Lung (tissue), 17 donors: ENCODE measurements at places on chromosomes 11 and 22. TPM values are rescaled to one million over a fixed set of nuclear protein-coding genes. Genes with fewer than 3 reads are reported as not detected.

DNA sequence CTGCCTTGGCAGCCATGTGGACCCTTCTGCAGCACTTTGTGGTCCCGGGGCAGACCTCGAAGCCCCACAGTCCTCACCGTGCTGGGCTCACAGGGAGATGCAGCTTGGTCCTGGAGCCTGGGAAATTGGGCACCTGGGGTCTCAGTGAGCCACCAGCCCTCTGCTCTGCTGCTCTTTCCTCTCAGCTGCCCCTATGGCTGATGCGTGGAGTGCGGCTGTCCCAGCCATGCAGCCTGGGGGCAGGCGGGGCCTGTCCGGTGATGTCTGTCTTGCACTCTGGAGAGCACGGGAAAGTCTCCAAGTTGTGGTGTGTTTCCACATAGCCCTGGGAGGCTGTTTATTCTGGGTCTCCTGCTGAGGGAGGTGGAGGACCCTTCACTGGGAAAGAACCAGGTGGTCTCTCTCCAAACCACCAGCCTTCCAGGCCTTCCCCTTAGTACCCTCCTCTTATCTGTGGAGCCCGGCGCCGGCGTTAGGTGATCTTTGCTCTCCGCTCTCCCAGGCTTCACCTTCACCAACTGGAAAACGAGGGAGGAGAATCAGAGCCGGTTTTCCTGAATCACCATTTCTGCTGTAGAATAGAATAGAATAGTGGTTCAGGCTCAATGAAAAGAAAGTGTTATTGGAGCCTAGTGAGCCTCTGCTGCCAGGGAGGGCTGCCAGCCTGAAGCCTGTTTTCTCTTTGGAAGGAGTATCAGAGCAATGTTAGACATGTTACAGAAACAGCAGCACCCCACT is 41.2 kb upstream of the GRAMD4 start:
- peak; percentile 82 for DNase-seq

- DNase-seq, result peak; percentile 79
Observed at GRCh38 chr11:16603890-16604793, 134.3 kb upstream of the C11orf58 start.

Gene CABP4
- polyA plus RNA-seq, result 2.5 TPM

DNA sequence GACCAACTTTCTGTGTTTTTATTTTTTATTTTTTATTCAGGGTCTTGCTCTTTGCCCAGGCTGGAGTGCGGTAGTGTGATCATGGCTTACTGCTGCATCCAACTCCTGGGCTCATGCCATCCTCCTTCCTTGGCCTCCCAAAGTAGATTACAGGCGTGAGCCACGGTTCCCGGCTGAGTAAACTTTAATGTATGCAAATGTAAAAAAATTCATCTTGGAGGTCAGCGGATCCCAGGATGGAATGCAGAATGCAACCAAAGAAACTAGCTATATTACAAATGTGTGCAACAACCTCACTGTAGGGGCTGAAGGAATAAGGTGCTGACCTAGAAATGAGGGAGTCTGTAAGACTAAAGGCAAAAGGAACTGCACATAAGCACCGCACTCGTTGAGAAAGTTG is 6.2 kb upstream of the CDK2AP2 start:
- no peak for DNase-seq

- no peak for DNase-seq
Observed at GRCh38 chr22:48523091-48523490, 1304.6 kb downstream of the BRD1 start.

DNA sequence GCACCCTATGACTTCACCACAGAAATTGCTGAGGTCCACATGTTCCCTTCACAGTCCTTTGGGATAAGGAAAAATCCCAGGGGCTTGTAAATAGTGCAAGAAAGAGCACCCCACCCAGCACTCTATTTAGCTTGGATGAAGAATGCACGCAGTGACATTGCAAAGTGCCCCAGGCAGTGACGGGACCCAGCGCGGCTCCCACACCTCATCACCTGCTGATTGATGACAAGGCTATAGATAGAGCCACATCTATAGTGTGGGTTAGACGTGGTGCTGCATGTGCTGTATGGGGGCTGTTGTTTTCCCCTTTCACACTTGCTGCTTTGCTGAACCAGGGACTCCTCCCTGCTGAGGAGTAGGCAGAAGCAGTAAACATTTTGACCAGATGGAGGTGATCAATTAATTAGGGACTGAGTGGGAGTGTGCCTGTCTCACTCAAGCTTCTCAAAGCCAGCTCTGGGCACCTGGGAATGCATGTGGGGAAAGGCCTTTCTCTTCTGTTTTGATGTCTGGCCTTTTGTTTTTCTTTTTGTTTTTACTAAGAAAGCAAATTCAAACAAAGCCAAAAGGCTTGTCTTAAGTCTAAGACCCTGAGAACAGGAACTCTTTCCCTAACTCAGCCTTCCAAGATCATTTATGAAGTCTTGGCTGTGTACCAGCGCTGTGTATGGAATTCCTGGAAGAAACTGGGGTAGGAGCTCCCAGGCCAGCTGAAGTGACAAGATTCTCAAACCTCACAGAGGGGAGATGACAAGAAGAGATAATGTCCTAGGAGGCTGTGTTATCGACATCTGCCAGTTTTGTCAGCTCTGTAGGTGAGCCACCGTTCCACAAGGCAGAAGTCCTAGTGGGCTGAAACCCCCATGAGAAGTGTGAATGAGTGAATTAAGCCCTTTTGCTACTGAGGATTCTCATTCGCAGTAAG is 219.7 kb downstream of the BARX2 start:
- DNase-seq, result no peak

GRCh38 chr11:103988595-103988969 is 47.9 kb upstream of the DDI1 start:
- DNase-seq, result no peak

DNA sequence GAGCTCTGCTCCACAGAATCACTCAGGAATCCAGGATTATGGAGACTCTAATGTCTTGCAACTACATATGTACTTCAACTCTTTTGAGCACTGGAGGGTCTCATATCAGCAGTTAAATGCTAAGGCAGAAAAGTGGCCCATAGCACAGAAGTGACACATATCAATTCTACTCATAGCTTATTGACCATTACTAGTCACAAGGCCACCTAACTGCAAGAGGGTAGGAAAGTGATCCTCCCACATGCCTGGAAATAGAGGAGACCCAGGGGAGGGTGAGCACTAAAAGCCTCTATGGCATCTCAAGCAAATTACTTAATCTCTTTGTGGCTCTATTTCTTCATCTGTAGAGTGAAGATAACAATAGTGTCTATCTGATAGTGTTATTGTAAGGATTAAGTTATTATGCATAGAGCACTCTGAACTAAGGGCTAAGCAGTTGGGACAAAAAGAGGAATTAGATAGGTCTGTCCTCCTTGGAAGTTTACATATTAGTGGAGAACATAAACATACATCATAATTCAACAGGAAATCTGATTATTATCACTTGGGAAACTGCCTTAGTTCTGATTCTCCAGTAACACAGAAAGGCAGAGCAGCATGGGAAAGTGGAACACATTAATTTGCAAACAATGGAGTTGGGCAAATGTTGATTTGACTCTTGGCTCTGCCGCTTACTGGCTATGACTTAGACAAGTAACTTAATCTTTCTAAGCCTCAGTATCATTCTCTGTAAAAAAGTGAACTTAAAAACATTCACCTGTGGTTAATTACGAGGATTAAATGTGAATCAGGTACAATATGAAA is 25.1 kb upstream of the USP47 start:
- DNase-seq, result no peak

- no peak for DNase-seq
Observed at GRCh38 chr22:43363315-43364168, 20.4 kb upstream of the SCUBE1 start.

- no peak for DNase-seq
Observed at GRCh38 chr11:11332141-11332710, 20.8 kb downstream of the CSNK2A3 start.

DNA sequence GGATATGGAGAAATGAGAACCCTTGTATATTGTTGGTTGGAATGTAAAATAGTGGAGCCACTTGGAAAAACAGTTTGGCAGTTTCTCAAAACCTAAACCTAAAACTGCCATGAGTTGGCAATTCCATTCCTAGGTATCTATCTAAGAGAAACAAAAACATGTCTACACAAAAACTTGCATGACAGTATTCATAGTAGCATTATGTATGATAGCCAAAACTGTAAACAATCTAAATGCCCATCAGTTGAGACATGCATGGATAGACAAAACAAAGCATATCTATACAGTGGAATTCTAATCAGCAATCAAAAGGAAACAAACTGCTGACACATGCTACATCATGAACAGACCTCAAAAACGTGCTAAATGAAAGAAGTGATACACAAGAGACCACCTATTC is 34.9 kb downstream of the TRAF6 start:
- DNase-seq, result no peak

DNA sequence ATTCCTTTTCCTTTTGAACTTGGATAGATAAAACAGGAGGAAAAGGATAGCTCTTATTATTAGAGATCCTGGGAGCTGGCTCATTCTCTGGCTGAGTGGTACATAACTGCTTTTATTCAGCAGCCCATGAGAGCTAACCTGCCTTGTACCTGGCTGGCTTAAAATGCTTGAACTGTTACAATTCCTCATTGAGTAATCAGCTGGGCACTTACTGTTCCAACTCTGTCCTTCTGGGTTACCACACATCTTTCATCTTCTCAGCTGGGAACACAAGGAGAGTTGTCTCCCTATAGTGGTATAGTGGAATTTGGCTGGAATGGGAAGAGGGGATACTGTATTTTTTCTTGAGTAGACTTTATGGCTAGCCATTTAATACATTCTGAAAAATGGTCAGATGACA is 39.8 kb upstream of the SPTBN2 start:
- no peak for DNase-seq

Gene RAG2
- polyA plus RNA-seq, result not detected

- no peak for DNase-seq
Observed at GRCh38 chr22:31222736-31223135, 10.6 kb downstream of the LIMK2 start.

DNA sequence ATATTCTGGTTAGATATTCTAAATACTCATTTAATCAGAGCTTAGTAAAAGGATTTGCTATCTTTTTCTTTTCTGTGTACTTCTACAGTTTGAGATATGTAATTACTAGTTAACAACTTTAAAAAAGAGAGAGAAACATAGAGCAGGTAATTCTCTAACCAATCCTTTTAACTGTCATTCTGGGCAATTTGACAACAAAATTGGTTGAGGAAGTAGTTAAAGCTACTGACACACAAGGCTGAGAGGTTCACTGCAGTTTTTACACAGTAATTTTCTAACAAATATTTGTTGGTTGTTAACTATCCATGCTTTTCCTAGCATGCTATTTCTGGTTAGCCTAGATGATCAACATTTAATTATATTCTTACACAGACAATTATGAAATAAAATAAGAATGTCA is 3.6 kb downstream of the SOX6 start:
- no peak for DNase-seq

DNA sequence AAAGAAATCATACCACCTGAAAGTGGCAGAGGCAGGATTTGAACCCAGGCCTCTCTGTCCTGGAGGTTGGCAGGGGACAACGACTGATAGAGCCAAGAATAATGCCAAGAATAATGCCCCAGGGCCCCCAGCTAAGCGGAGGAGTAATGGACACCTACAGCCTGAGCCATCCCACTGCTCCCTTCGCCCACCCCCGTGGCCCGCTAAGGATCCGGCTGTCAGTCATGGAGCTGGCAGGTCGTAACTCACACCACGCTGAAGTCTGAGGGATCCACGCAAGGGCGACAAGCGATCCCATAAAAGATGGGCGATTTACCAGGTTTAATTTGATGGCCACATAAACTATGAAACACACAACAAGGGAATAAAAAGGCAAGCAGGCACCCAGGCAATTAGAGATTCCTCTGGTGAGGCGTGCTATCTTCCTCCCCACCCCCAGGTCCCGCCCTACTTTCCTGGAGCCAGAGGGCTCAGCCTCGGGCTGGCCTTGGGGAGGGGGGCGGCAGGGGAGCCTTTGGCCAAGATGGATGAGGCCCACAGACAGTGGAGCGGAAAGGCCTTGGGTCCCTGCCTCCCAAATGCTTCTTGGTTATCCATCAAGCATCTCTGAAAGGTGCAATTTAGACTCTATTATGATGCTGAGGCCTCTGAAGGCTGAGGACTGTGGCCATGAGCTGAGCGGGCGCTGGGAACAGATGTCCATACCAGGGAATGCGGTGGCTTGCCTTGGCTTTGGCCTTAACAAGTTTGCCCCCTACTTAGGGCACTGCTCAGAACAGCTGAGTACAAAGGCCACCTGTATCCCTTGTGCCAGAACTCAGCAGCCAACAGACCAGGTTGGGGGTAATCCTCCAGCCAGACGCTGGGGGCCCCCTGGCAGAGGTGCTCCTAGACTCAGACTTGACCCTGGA is 55.2 kb downstream of the MACROD1 start:
- no peak for DNase-seq

GRCh38 chr11:27390318-27391295 is 27.6 kb upstream of the CCDC34 start:
- no peak for DNase-seq

Gene SCUBE2
- polyA plus RNA-seq, result 4.2 TPM

- no peak for DNase-seq
Observed at GRCh38 chr11:122096272-122097112, 19.5 kb downstream of the BLID start.

DNA sequence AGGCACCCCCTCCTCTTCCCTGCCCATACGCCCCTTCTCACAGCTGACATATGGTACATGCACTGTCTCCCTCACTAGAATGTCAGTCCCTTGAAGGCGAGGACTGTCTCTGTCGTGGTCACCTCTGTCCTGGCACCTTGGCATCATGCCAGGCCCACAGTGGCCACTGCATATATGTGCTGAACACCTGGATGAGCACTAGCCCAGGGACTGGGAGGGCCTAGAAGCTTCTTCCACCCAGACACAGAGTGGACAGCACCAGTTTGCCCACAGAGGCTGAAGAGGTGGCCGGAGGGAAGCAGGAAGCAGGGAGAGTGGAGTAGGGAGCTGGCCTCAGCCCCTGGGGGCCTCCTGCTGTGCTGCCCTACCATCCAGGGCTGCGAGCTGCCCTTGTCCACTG is 28.6 kb downstream of the VPS37C start:
- DNase-seq, result no peak

DNA sequence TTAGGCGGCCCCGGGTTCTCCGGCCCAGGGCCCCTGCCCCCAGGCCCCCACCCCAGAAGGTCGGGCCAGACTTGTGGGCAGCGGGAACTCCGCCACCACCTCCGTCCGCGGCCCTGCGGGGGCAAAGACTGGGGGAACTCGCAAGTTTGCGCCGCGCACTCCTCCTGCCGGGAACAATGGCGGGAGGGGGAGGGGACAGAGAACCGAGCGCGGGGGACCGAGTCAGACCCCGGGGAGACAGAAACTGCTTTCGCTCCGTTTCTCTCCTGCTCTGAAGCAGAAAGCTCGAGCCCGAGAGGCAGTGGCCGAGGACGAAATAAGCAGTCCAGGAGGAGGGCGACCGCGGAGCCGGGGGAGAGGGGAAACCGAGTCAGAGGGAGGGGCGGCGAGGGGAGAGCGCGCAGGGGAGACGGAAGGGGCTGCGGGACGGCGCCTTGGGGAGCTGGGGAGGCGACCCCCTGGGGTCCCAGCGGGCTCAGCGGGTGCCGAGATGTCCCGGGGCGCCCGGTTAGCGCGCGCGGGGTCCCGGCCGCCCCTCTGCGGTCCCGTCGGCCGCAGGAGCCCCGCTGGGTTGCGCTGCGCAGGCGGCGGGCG is 555 bp downstream of the TP53I11 start:
- DNase-seq, result peak; percentile 54

DNA sequence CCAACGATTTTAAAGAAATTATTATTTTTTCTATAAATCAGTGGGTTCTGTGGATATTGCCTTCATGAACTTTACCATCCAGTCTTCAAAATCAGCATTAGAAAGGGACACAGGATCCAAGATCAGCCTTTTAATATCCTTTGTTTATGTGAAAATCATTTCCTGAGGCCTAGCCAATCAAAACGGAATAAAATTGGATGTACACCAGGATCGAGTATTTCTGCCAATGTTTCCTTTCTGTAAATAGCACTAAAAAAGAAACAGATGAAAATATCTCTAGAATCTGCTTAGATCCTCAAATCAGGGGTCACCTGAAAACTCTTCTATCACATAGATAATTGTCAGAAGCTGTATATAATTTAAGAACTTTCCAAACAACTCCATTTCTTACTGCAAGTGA is 1598.5 kb downstream of the LRRC4C start:
- peak; percentile 11 for DNase-seq
